ENCODE measurements at places on chromosomes 3 and 15.
A peak's percentile ranks its signal among the peaks of the same experiment; 100 is the strongest.

GRCh38 chr15:22867886-22868285 is 29.4 kb downstream of the NIPA2 start:
- DNase-seq: no peak

GRCh38 chr3:154885418-154885817 is 194.7 kb upstream of the MME start:
- no peak for DNase-seq

- DNase-seq: no peak
Observed at GRCh38 chr3:190060192-190060775, 60.4 kb downstream of the P3H2 start.

- DNase-seq: no peak
Observed at GRCh38 chr3:45861043-45861719, 19.3 kb upstream of the LZTFL1 start.

- DNase-seq: no peak
Observed at GRCh38 chr15:41331833-41332193, 578 bp downstream of the OIP5 start.

- DNase-seq: no peak
Observed at GRCh38 chr3:65026151-65026550, 338.4 kb upstream of the ADAMTS9 start.

GRCh38 chr3:52237657-52238172 is 1.2 kb downstream of the TWF2 start:
- no peak for DNase-seq

GRCh38 chr15:42474827-42475226 is 16.1 kb downstream of the ZNF106 start:
- no peak for DNase-seq

GRCh38 chr3:163722405-163722804 is 1355.9 kb downstream of the SI start:
- DNase-seq: no peak

GRCh38 chr15:56492791-56493555 is 28.0 kb upstream of the MNS1 start:
- no peak for DNase-seq

DNA sequence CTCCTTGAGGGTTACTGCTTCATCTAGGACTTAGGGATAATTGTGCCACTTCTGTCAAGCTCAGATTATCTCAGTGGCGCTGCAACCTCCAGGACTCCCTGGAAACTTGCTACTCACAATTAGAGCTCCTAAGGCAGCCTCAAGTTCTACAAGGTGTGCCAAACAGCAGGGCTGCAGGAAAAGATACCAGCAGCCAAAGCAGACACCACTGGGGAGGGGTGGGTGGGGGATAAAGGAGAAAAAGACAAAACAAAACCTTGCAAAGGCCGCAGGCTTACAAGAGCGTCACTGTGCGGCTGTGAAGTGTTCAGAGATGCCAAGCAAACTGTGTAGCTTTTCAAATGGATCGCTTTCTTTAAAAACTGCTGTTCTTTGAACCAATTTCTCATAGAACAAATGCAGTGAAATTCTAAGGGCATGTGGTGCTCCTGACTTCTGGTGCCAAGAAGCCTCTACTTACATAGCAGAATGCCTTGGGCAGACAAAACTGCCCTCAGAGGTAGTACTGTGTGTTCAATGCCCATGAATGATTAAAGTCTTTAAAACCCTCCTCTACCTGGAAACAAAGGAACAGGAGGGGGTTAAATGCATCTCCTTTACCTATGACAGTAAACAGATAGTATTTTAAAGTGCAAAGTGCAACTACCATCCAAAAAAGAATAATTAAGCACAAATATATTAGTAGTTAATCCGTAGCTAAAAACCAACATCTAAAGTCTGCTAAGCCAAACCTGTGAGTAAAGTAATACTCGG is 353.4 kb downstream of the FOXP1 start:
- DNase-seq: no peak

DNA sequence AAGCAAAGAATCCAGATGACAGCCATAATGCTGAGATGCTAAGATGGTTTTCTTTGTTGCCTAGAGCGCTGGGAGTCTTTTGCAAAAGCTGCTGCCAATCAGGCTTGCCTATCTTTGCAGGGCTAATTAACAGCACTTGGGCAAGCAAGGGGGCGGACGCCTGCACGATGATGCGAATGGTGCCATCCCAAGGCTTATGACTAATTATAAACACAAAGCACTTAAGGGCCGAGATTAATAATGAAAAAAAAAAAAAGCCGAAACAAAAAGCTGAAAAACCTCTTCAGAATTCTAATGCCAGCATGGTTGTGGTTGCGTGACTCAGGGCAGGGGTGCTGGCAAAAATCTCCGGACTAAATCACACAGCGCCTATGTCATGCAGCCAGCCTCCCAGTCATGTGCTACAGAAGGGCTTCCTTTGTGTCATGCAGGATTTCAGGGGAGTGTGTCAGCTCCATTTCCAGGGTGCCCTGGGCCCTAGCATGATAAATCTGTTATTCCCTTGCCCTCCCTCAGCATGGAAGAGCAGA is 185.0 kb upstream of the ANKRD28 start:
- peak; percentile 13 for DNase-seq

GRCh38 chr3:42686832-42687650 is 1.7 kb downstream of the KLHL40 start:
- no peak for DNase-seq

GRCh38 chr3:46183330-46183729 is 24.8 kb downstream of the CCR1 start:
- no peak for DNase-seq

DNA sequence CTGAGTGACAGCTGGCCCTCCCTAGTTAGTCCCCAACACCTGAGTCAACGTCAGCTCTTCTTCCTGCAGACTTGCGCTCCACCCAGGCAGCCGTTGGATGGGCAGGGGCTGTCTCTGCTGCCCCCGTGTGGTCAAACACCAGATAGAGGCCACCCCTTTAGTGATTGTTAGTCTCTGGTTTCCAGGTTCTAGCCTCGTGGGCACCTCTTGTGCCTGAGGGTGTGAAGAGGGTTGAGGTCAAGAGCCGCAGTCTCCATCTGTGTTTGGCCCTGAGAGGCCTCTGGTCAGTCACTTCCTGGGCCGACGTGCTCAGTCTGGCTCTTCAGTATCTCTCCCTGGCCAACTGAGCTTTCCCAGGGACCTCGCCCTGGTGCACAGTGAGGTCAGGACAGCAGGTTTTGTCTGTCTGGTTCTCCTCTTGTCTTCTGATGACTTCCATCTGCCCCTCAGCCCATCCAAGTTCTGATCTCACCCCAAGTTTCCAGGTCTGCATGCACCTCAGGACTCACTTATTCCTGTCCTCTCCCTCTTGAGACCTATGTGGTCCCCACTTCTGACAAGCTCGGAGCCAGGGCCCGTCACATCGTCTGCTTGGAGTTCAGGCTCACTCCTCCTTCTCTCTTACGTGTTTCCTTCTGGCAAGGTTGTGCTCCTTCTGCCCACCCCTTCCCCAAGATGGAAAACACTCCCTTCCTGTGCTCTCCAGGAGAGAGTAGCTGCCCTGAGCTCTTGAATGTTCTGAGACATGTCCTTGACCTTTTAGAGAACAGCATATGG is 20.9 kb downstream of the CD276 start:
- peak; percentile 51 for DNase-seq

- DNase-seq: no peak
Observed at GRCh38 chr15:40660686-40661085, 34.3 kb upstream of the RAD51 start.

DNA sequence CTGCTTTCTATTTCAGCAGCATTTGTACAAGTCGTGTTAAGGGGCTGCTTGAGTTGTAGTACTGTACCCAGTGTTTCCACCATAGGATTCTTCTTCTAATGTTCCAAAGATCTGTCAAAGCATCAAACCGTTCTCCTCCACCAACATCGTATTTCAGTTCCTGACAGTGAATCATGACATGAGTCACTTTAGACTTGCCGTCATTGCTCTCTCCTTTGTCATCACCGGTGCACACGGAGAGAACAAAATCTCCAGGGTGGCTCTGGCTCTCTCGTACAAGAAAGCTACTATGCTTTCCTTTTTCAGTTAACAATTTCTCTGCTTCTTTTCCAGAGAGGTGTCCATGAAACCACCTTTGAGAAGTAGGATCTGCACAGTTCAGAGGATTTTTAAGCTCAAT is 270.9 kb upstream of the CCDC54 start:
- no peak for DNase-seq

DNA sequence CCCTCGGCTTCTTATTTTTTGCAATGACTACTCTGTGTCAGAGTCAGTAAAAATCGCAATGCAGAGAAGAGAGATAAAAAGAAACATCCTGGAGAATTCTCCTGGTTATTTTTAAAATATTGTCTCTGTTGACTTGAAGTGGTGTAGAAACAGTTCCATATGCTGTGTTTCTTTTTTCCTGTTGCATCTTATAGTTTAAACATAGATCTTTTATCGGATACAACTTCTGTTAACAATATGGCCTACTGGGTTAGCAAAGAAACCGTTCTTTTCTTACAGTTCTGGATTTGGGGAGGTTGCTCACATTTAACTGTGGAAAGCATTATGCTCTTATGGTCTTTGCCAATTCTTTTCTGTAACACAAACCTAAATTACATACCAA is 769.1 kb upstream of the CFAP20DC start:
- no peak for DNase-seq

DNA sequence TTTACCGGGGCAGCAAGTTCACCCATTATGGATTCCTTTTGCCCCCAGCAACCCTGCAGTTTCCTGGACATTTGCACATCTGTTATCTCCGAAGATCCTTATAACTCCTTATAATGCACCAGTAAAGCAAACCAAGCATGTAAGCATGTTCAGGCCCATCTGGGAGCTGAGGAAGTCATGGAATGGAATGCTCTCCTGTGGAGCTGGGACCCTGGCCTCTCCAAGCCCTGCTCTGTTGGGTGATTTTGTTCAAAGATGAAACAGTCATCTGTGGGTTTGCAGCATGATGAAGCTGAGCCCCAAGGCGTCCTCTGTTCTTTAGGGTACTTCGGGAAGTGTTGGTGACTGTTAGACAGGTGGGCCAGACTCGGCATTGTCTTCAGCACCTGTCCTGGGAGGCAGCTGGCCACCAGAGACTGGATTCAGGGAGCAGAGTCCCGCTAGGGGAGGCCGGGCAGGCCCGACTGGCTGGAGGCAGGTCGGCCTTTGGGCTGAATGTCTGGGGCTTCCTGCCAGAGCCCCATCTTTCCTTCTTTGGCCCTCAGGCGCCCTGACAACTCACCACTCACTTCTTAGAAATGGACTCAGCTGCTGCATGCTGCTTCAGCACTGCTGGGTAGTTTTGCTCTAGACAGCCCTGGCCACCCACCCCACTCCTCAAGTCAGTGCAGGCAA is 3.9 kb downstream of the DNAH1 start:
- DNase-seq: no peak

GRCh38 chr15:64782751-64783150 is 7.4 kb upstream of the RBPMS2 start:
- no peak for DNase-seq

GRCh38 chr3:24296441-24297205 is 198.0 kb downstream of the THRB start:
- no peak for DNase-seq

DNA sequence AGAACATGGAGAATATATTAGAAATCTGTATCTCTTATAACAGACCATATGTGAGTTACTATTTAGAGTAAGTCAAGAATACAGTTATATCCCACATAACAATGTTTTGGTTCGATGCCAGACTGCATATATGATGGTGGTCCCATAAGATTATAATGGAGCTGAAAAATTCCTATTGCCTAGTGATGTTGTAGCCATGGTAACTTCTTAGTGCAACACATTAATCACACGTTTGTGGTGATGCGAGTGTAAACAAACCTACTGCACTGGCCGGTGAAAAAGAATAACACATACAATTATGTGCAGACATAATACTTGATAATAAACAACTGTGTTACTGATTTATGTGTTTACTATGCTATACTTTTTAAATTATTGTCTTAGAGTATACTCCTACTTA is 69.8 kb upstream of the MNS1 start:
- peak; percentile 41 for DNase-seq

DNA sequence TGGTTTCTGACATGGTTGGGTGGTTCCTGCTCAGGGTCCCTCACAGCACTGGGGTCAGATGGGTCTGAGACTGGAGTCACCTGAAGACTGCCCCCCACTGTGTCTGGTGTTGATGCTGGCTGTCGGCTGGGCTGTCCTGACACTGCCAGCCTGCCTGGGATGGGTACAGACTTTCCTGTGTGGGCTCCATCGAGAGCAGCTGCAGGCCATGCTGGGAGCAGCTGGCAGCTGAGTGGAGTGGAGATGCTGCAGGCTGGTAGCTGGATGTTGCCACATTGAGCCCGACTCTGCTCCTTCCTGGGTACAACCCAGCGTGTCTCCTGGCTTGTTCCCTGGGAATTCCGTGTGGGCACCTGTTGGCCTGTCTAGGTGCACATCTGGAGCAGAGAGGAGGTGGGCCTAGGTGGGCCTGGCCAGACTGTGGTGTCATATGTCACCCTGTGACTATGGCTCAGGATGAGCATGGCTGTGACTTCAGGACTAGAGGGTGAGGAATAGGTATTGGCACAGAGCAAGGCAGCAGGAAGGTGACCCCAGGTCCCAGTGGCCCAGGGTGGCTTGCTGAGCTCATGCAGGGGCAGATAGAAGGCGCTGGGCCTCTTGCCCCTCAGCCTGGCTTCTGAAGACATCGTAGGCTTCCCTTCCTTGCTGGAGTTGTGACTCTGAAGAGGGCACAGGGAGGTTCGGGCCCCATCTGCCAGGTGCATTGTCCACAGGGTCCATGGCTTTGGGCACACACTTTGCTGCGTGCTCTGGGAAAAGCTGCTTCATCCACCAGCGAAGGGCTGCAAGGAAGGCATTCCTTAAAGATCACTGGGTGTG is 40.0 kb upstream of the PRR23E start:
- DNase-seq: no peak

- no peak for DNase-seq
Observed at GRCh38 chr15:33971811-33972210, 3.5 kb downstream of the CHRM5 start.

DNA sequence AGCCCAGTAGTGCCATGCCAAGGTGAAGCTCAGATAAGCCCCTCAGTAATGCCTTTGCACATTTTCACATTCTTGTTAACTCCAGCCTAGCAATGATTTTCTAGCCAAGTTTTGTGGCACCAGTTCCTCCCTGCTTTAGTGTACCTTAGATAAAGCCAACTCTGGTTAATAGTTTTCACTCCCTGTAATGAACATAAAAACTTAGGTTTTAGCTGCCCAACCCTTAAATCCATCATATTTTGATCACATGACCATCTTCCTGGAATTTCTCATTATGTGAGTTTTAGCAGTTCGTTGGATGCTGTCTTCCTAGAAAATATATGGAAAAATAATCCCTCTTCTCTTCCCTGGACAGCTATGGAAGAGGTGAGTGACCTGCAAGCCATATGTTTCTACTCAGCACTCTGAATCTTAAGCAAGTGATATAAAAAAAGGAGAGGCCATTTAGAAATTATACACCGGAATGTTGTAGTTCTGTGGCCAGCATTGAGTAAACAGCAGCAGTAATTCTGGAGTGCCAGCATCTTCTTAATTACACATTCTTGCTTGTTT is 62.2 kb upstream of the P2RY1 start:
- no peak for DNase-seq
